Chondrocyte (in vitro differentiated cells): ENCODE measurements at places on chromosomes 2 and 18. TPM values are rescaled to one million over a fixed set of nuclear protein-coding genes. Genes with fewer than 3 reads are reported as not detected.

RTP5 gene
- not detected in 3 replicates for total RNA-seq

DNA sequence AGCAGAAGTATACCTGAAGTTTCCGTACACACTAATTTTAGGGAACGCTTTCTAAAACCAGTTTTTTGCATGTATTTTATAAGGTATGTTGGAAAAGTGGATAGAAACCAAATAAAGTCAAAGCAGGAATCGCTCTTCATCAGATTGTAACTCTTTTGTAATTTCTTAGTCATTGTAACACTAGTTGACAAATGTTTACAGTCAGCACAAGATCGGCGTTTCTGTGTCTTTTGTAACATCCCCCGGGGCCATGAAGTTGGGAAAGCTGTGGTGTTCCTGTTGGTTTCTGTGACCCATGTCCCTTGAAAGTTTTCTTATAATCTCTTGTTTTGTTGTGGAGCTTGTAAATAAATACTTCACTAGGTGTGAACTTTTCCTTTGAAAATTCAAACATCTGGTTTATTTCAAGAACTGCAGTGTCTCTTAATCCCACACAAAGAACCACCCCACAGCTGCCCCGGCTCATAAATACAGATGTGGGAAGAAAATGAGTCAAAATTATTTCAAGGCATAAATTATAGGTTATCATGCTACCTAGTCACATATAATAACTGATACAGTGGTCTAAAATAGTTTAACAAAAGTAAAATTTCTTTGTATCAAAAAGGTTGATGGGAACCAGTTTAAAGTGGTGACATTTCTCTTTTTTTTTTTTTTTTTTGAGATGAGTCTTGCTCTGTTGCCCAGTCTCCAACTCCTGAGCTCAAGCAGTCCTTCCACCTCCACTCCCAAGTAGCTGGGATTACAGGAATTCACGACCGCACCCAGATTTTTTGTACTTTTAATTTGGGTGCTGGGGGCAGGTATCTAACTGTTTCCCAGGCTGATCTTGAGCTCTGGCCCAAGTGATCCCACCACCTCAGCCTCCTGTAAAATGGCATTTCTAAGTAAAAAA lies 751 bp upstream of the NMI start:
- H3K36me3 ChIP-seq, result no peaks in the 10 kb centered on the region
- peak overlapping the region; percentile 86 for H3K27ac ChIP-seq
- no peaks in the 10 kb centered on the region for H3K27me3 ChIP-seq
- peaks cover 17% of the 10 kb centered on the region for H3K4me1 ChIP-seq
- DNase-seq, result no peak

DNA sequence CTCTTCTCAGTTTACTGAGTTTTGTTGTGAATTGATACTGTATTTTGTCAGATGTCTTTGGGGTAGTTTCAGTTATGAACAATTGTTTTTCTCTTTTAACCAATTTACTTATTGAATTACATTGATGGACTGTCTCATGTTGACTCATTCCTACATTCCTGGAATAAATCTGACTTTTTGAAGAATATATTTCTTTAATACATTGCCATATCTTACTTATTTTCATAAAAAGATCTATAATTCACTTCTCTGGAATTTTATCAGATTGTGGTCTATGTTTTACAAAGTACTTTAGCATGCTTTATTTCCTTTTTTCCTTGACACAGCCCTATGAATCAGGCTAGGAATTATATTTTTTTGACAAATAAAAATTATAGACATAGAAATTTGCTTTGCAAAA lies 268.3 kb downstream of the PLCL1 start:
- no peaks in the 10 kb centered on the region for H3K4me1 ChIP-seq
- H3K36me3 ChIP-seq, result no peaks in the 10 kb centered on the region
- H3K27me3 ChIP-seq, result peaks cover 12% of the 10 kb centered on the region
- H3K27ac ChIP-seq, result no peak overlapping the region

GRCh38 chr2:240967681-240968621 lies 30.5 kb upstream of the SNED1 start:
- H3K27ac ChIP-seq, result no peak overlapping the region
- H3K4me3 ChIP-seq, result no peak overlapping the region
- peaks cover 19% of the 10 kb centered on the region for H3K27me3 ChIP-seq
- DNase-seq, result peak; percentile 87
- no peaks in the 10 kb centered on the region for H3K4me1 ChIP-seq
- peaks cover 4% of the 10 kb centered on the region for H3K36me3 ChIP-seq

- DNase-seq, result no peak
- H3K27me3 ChIP-seq, result peaks cover 5% of the 10 kb centered on the region
- peaks cover 22% of the 10 kb centered on the region for H3K4me1 ChIP-seq
- H3K4me3 ChIP-seq, result no peak overlapping the region
- no peaks in the 10 kb centered on the region for H3K36me3 ChIP-seq
- peak overlapping the region; percentile 9 for H3K27ac ChIP-seq
These were observed 273.3 kb downstream of the NDUFA10 start for GRCh38 chr2:239751679-239752355.
